Hippocampal formation (tissue), 2 donors: ENCODE measurements at places on chromosomes 6 and 20.

DNA sequence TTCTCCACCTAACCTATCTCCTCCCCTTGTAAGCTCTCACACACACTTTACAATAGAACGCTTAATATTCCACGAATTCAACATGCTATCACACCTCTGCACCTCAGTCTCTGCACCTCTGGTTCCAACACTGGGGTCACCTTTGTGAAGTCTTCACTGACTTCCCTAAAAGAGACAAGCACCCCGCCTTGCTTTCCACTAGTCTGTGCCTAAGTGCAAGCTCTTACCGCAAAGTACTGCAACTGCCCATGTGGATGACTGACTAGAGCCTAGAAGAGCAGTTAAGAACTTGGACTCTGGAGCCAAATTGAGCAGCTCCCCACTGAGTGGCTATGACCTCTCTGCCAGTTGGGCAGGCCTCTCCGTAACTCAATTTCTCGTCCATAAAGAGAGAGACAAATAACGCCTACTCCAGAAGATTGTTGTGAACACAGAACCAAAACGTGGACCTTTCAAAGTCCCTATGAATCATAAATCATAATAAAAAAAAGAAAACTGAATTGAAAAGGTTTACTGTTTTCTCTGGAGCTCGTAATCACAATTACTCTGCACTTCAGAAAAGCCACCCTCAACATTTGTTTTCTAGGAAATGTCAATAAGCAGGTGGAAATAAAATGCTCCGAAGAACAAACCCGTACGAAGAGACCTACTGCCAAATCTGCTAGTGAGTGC lies 1.2 kb downstream of the IFNGR1 start:
- no peak for DNase-seq

GRCh38 chr6:34560366-34561226 lies 4.5 kb upstream of the SPDEF start:
- DNase-seq, result no peak

- DNase-seq, result no peak
Observed at GRCh38 chr20:2694519-2694918, 1.9 kb downstream of the EBF4 start.

DNA sequence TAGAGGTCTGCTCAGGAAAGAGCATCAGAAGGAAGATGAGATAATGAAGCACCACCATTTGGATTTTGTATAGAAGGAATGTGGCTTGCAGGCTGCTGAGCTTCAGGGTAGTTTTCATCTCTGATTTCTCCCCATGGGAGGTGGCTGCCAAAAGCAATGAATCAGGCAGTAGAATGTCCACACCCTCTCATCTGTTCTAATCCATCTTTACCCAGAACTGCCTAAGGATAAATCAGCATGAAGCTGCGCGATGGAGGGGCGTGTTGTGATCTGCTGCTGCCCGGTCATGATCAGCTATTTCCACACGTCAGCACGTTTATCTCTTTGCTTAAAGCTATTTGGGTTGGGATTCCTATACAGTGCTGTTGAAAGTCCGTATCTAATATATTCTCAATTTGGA lies 295.4 kb downstream of the FOXA2 start:
- no peak for DNase-seq

DNA sequence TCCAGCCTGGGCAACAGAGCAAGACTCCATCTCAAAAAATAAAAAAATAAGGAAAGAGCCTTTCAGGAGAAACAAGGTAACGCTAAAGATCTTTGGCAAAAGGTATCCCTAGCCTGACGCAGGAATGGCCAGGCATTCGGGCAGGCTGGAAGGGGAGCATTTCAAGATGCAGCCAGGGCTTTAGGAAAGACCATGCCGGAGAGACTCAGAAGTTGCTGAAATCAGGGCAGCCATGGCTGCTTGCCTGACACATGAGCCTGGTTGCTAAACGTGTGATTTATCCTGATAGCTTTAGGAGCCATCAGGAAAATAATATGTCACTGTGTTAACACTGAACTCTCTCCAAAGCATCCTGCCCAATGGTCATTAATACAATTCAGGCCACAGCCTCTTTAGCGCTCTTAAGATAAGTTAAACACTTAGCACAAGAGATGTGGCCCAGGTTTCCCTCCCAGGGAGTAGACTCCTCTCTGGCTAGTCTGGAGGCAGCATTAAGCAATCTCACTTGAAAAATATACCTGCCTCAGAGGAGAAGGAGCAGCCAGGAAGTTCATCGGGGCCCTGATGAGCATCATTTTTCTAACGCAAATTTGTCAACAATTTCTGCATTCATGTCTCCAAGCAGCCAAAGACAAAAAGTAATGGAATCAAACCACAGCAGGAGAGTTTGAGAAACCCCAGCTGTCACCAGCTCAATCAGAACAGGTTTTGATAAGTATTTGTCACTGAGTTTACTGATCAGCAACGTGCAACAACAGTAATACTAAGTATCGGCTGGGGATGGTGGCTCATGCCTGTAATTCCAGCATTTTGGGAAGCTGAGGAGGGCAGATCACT lies 200.0 kb downstream of the ZMYND8 start:
- DNase-seq, result no peak

- peak; percentile 76 for DNase-seq
Observed at GRCh38 chr20:50112512-50113419, at the start of gene UBE2V1. Gene UBE2V1 (minus strand): TSS chr20:50113150. CDS start chr20:50113128, 22 bp downstream.

GRCh38 chr20:22315771-22316170 lies 268.6 kb downstream of the FOXA2 start:
- DNase-seq, result no peak

DNA sequence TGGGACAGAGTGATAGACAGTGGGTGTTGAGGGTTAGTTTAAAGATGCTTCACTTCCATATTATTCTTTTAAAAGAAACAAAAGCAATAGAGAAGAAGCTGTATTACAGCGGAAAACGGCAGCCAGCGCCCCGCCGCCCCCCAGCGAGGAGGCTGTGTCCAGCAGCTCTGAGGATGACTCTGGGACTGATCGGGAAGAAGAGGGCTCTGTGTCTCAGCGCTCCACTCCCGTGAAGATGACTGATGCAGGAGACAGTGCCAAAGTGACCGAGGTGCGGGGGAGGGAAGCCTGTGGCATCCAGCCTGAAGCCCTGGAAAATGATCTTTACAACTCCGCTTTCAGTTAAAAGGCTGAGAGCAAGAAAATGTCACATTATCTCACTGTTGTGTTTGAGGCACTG lies 100.2 kb downstream of the FIG4 start:
- no peak for DNase-seq

DNA sequence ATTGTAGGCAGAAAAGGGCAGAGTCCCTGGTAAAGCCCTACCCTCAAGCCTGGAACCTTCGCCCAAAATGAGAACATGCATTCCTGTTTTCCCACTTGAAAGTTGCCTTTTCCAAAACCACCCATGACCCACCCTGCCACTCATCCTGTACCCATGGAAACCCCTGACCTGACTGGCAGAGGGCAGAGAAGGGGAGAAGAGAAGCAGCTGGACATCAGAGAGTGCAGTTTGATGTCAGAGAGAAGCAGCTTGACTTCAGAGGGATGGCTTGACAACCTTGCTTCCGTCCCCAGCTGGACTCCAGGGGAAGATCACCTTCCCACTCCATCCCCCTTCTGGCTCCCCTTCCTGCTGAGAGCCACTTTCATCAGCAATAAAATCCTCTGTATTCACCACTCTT lies 123.6 kb upstream of the SHLD1 start:
- DNase-seq, result no peak

GRCh38 chr6:39221115-39221514 lies 8.2 kb downstream of the KCNK5 start:
- DNase-seq, result no peak

- DNase-seq, result peak; percentile 35
Observed at GRCh38 chr20:49990271-49990720, 7.5 kb downstream of the SNAI1 start.

GRCh38 chr6:131295081-131295480 lies 159.8 kb downstream of the AKAP7 start:
- no peak for DNase-seq
